ENCODE measurements at places on chromosomes 1 and 21.

GRCh38 chr21:37082375-37082774 lies 9.3 kb downstream of the TTC3 start:
- no peak for DNase-seq

- no peak for DNase-seq
Observed at GRCh38 chr1:235714205-235714897, 64.8 kb upstream of the GNG4 start.

- no peak for DNase-seq
Observed at GRCh38 chr1:119390526-119390925, 21.9 kb downstream of the HAO2 start.

GRCh38 chr1:30748098-30748698 lies 9.4 kb downstream of the LAPTM5 start:
- DNase-seq = peak; percentile 52

DNA sequence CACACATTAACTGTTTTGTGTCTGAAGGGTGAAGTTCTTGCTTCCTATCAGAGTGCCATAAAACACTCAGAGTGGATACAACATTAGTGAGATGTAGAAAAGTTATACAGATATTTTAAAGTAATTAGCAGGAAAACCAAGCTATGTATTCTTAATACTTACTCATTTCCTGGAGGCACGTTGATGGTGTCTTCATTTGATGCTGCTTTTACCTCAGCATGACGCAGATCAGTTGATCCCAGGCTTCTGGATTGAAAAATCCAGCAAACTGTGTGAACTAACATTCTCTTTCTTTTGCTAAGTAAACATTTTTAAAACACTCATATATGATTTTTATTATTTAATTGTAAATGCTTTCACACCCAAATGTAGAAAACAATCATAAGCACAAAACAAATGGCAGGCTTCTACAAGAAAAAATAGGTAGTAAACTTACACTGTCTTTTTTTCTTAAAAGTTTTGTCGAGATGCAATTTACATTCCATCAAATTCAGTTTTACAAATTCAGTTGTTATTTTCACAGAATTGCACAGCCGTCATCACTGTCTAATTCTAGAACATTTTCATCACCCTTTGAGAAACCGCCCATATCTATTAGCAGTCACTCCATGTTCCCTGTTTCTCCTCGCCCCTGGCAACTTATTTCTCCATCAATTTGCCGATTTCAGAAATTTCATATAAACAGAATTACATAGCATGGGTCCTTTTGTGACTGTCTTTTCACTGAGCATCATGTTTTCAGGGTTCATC lies 198.9 kb downstream of the LRRC7 start:
- DNase-seq = no peak

- no peak for DNase-seq
Observed at GRCh38 chr1:41152622-41153044, 89.5 kb downstream of the SCMH1 start.

- DNase-seq = no peak
Observed at GRCh38 chr1:155646307-155646706, 36.3 kb downstream of the MSTO1 start.

DNA sequence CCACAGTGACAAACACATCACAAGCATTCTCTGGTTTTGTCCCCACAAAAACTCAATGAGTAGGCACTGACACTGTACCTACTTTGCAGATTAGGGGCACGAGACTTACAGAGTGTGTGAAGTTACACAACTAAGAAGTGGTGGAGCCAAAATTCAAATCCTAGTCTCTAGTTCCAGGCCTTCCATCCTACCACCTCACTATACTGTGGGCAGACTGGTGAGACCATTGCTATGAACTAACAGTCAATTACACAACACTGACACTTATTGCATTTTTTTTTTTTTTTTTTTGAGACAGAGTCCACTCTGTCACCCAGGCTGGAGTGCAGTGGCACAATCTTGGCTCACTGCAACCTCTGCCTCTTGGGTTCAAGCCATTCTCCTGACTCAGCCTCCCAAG lies 71.4 kb downstream of the KCNN3 start:
- DNase-seq = no peak

DNA sequence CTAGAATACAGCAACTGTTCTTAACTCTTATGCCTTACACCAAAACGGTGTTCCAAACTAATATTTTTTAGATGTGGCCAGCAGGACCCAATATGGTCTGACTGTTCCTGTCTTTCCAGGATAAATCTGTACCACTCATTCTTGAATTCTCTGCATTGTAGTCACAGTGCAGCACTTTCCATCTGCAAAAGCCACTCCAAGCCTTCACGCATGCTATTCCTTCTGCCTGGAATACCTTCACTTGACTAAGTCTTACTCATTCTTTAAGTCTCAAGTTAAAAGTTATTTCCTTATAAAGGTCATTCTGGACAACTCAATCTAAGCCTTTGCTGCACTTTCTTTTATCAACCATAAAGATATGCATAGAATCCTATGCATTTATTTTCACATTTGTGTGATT lies 1194.5 kb downstream of the PLA2G4A start:
- no peak for DNase-seq

DNA sequence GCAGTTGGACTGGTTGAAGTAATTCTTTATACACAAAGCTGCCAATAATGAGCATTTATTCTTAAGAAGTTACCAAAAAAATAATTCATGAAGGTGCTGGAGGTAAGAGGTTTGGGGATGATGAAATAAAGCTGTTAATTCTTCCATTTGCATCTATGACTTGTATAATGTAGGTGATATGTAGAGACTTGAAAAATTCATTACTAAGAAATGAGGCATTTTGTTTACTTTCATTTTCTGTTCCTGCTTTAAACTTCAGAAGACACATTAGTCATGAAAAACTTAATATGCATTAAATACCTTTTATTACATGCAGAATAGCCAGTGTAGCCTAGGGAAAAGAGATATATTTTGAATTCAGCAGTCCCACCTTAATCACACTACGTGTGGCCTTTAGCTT lies 214.2 kb downstream of the SLC44A5 start:
- no peak for DNase-seq

DNA sequence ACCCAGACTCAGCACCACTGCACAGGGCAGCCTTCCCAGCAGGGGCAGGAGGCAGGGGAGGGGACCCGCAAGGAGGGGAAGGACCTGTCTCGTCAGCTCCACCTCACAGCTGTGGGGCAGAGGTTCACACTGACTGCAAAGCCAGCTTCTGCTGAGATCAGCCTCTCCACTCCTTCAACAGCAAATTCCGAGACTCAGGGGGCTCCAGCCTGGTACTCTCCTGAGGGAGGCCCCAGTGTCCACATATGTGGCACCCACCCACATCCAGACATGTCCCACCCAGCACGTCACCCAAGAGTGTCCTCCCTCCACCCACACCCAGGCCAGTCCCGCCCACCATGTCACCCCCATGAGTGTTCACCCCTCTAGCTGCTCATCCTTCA lies 329.5 kb downstream of the NPHP4 start:
- DNase-seq = no peak

DNA sequence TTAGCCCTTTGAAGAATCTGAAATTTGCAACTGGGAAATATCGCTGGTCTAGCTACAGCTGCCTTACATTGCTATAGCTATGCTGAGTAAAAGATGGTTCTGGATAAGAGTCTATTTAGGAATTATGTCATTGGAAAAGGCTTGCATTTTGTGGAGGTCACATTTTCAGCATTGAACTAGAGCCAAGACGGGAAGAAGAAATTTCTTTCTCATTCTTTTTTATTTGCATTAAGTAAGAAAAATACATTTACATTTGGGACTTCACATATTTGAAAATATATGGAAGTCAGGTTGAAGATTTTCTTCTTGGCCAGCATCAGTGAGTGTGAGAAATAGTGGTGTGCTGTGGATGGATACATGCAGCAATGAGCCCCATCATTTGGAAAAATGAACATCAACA lies 291.6 kb downstream of the PTBP2 start:
- DNase-seq = no peak

GRCh38 chr1:56477164-56478111 lies 101.9 kb downstream of the PLPP3 start:
- DNase-seq = no peak

DNA sequence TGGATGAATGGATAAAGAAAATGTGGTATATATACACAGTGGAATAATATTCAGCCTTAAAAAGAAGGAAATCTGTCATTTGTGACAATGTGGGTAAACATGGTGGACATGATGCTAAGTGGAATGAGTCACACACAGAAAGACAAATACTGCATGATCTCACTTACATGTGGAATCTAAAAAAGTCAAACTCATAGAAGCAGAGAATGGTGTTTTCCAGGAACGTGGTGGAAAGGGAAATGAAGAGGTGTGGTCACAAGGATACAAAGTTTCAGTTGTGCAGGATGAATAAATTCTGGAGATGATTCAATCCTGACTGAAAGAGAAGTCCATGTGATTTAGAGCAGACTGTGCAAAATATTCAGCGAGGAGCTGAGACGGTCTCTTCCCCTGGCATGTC lies 56.6 kb downstream of the RYR2 start:
- DNase-seq = no peak

DNA sequence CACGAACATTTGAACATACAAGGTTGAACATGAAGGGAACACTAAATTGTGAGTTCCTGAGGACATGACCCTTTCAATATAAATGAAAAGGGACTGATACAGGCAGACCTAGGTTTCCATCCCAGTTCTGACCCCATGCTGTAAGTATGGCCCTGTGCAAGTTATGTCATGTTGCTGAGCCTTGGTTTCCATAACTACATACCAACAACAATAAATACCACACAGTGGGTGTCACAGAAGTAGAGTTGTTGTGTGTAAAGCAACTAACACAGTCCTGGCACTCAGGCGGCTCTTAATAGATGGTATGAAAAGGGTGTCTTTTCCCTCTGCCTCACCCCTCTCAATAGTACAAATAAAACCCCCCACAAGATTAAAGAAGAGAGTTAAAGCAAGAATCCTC lies 140.8 kb downstream of the LMX1A start:
- DNase-seq = no peak

- DNase-seq = no peak
Observed at GRCh38 chr21:41809891-41810596, 43.2 kb upstream of the RIPK4 start.

DNA sequence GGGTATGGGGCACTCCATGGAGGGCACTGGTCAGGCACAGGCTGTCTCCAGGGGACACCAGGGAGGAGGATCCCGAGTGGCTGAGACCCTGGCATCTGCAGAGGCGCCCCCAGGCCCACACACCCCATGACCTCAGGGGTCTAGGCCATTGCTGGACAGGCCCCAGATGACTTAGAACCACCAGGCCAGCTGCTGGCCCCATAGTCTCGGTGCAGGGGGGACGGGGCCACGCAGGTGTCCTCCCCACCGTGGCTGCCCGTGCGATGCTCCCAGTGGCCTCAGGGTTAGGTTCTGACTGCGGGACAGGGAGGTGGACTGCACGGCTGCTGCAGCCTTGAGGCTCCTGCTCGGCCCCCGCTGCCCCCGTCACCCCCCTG lies 44.0 kb downstream of the MORN1 start:
- DNase-seq = no peak

DNA sequence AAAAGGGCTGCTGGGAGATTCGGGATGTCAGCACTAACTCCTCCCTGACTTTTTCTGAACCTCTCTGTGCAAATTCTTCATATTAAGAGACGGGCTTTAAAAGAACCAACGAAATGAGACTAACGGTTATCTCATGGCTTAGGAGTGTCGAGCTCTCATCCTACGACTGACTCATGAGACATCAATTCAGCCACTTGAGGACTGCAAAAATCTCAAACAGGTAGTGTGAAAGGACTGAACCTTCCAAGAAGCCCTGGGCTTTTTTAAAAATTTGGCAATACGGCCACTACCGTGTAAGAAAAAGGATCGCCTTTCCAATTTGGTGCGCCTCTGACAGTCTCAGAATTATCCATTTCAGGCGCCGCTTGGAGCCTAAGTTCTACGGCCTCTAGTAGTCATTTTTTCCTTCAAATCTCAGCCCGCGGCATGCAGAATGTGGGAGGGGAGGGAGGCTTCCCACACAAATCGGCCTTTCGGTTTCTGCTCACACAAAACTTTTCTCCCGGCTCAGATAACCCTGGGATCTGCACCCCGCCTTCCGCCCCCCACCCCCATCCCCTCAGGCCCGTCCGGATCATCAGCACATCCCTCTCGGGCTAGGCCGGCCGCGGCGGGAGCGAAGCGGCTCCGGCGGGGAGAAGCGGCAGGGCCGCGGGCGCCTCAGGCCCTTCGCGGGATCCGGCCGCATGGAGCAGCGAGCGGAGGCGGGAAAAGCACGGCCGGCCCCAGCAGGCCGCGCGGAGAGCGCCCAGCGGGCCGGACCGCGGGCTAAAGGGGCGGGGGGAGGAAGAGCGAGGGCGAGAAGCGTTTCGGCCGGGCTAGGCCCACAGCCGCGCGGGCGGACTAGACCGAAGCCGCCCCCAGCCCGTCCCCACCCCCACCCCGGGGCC lies 618 bp downstream of the HNRNPR start:
- DNase-seq = peak; percentile 57

DNA sequence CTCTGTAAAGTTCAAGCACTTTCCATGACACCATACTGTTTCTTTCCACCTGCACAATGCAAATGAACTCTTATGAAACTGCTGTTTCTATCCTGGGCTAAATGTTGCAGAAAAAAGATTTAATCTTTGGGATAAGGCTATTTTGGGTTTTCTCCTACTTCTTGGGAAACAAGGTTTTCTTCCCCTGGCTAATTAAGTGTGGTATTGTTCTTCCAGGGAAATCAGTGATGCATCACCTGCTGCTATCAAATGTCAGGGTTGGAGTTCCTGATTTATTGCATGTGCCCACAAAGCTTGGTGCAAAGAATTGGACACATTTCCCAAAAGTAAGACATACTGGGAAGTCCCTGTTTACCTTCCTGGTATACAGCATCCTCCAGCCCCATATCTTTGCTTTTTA lies 6.0 kb upstream of the RGS4 start:
- no peak for DNase-seq

DNA sequence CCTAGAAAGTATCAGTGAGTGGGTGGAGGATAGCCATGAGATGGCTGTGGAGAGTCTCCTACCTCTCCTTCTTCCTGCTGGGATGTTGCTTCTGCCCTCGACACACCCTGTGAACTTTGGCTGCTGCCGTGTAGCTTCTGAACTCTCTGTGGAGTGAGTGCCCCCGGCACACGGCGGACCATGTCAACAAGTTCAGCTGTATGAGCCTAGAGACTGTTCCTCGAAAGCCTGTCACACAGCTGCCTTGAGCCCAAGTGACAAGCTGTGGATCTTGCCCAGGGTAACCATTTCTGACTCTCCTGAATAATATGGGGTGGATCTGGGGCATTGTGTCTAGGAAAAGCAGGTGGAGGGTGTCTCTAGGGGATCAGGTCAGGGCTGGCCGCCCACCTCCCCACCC lies 143.2 kb downstream of the NOS1AP start:
- no peak for DNase-seq

- DNase-seq = no peak
Observed at GRCh38 chr1:3676581-3677470, 24.5 kb downstream of the TP73 start.

- DNase-seq = no peak
Observed at GRCh38 chr1:94248956-94249688, 11.7 kb upstream of the ARHGAP29 start.

GRCh38 chr1:184882957-184883815 lies 91.1 kb downstream of the NIBAN1 start:
- no peak for DNase-seq

GRCh38 chr1:228142701-228143136 lies 2.6 kb downstream of the GUK1 start:
- peak; percentile 20 for DNase-seq

GRCh38 chr21:25858325-25858724 lies 123.6 kb downstream of the GABPA start:
- no peak for DNase-seq
